ENCODE measurements at places on chromosomes 6 and 20. TPM values are rescaled to one million over a fixed set of nuclear protein-coding genes. Genes with fewer than 3 reads are reported as not detected.

DNA sequence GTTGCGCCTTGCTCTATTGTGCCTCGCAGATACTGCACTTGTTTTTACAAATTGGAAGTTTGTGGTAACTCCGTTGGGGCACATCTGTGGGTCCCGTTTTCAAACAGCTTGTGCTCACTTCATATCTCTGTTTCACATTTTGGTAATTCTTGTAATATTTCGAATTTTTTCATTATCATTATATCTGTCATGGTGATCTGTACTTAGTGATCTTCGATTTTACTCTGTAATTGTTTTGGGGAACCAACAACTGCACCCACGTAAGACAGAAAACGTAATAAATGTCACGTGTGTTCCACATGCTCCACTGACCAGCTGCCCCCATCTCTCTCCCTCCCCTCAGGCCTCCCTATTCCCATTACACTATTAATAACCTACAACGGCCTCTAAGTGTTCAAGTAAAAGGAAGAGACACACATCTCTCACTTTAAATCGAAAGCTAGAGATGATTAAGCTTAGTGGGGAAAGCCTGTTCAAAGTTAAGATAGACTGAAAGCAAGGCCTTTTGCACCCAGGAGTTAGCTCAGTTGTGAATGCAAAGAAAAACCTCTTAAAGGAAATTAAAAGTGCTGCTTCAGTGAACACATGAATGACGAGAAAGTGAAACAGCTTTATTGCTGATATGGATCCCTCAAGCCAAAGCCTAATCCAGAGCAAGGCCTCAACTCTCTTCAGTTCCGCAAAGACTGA is 26.9 kb downstream of the TTLL2 start:
- H3K4me1 ChIP-seq, result peaks cover 20% of the 10 kb centered on the region
- DNase-seq, result no peak
- H3K4me3 ChIP-seq, result peak overlapping the region; percentile 83
- H3K27ac ChIP-seq, result peak overlapping the region; percentile 81
- no peaks in the 10 kb centered on the region for H3K36me3 ChIP-seq

PRR18 gene
- 0.33 TPM for total RNA-seq

DNA sequence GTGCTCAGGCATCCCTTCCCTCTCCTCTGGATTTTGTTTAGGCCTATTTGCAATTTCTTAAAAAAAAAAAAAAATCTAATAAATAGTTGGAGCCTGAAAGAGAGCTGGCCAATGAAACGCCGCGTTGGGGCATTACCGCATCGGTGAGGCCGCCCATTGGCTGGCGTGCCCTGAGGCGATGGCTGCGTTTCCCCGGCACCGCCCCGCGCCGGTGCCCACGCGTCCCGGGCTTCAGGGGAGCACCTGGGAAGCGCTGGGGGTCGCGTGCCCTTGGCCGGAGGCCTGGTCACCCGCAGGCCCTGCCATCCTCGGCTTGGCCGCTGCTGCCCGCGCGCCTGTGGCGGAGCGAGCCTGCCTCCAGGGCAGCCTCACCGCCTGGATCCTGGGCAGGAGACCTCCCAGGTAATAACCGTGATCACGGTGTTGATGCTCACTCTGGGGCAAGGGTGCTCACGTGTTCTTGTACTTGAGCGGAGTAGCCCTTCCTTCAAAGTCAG is 155.4 kb downstream of the NRN1 start:
- no peaks in the 10 kb centered on the region for H3K27me3 ChIP-seq
- peak overlapping the region; percentile 74 for H3K4me3 ChIP-seq
- H3K36me3 ChIP-seq, result no peaks in the 10 kb centered on the region
- H3K4me1 ChIP-seq, result peaks cover 11% of the 10 kb centered on the region

- no peak overlapping the region for H3K4me3 ChIP-seq
- no peak for DNase-seq
- no peaks in the 10 kb centered on the region for H3K36me3 ChIP-seq
- H3K4me1 ChIP-seq, result no peaks in the 10 kb centered on the region
These were observed 113.0 kb downstream of the SYCP2 start for GRCh38 chr20:59820204-59821041.

- DNase-seq, result no peak
- H3K27ac ChIP-seq, result no peak overlapping the region
- H3K27me3 ChIP-seq, result peaks cover 32% of the 10 kb centered on the region
- no peaks in the 10 kb centered on the region for H3K36me3 ChIP-seq
These were observed 1.3 kb downstream of the EPPIN start for GRCh38 chr20:45545754-45546453.

- H3K27ac ChIP-seq, result no peak overlapping the region
- H3K4me3 ChIP-seq, result no peak overlapping the region
- H3K4me1 ChIP-seq, result peaks cover 3% of the 10 kb centered on the region
- no peak for DNase-seq
These were observed 152.4 kb upstream of the MAN1A1 start for GRCh38 chr6:119501798-119502483.

GRCh38 chr20:17507032-17507431 is 24.1 kb downstream of the BFSP1 start:
- H3K36me3 ChIP-seq, result no peaks in the 10 kb centered on the region
- H3K27me3 ChIP-seq, result peaks cover 3% of the 10 kb centered on the region
- no peak overlapping the region for H3K4me3 ChIP-seq
- peaks cover 35% of the 10 kb centered on the region for H3K4me1 ChIP-seq
- H3K27ac ChIP-seq, result peak overlapping the region; percentile 51

LY6G6F gene
- not detected for total RNA-seq

- no peaks in the 10 kb centered on the region for H3K4me1 ChIP-seq
- no peak overlapping the region for H3K4me3 ChIP-seq
- H3K27ac ChIP-seq, result no peak overlapping the region
- no peaks in the 10 kb centered on the region for H3K36me3 ChIP-seq
- DNase-seq, result no peak
These were observed 84.6 kb downstream of the TRDN start for GRCh38 chr6:123551939-123552707.

Measured in activated naive CD8-positive, alpha-beta T cell treated with anti-CD3 and anti-CD28 coated beads for 36 hours (primary cell).